ENCODE measurements at places on chromosomes 7 and 10.

DNA sequence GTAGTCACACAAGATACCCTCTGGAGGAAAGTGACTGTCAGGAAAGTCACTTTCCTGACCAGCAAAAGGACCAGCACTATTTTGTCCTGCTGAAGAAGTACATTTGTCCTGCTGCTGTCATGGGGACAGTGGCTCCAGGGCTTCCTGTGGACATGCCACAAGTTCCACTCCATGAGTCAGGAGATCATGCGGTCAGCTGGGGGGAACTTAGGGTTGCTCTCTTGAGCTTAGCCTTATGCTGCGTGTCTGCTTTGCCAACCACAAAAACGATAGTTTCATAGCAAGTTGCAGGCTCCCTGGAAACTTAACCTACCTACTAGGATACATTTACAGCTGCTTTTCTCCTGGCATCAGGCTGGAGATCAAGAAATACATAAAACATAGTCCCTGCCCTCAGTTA lies 19.8 kb upstream of the ALOX5 start:
- no peak for DNase-seq

DNA sequence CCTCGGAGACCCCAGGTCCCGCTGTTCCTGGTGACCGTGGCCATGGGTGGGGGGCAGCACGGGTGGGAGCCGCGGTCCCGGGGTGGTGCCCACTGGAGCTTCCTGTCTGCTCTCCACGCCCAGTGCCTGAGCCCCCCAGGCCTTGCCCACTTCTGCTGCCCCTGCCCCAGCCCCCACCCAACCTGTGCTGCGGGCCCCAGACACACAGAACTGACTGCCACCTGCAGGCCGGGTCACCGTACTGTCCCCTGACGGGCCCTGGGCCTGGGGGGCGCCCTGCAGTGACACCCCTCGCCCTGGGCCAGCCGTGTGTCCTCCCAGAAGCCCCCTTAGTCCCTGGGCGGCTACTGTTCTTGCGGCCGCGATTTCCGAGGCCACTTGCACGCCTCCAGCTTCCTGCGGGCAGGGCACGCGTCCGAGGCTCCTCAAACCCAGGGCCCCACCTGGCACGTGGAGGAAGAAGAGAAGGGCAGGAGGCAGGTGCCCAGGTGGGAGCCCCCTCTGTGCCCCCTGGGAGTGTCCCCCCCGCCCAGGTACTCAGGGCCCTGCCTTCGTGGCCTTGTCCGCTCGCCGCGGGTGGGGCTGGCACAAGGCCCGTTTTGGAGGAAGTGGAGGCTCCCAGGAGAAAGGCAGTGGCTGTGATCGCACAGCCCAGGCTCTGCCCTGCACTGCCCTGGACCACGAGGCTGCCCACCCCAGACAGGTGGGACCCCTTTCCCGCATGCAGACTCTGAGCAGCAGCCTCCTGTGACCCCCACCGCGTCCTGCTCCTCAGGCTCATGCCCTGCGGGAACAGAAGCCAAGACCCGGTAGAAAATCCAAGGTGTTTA lies 10.4 kb downstream of the TMEM184A start:
- DNase-seq, result no peak

- peak; percentile 51 for DNase-seq
Observed at GRCh38 chr10:104614245-104614831, 26.8 kb upstream of the SORCS3 start.

GRCh38 chr10:30853066-30853465 lies 178.6 kb downstream of the ZNF438 start:
- no peak for DNase-seq

- no peak for DNase-seq
Observed at GRCh38 chr10:130403153-130404075, 267.2 kb downstream of the GLRX3 start.

GRCh38 chr7:107048783-107049418 lies 4.4 kb downstream of the PRKAR2B start:
- DNase-seq, result no peak

GRCh38 chr10:129787557-129787956 lies 176.5 kb downstream of the EBF3 start:
- DNase-seq, result no peak

GRCh38 chr10:27646194-27646593 lies 99.4 kb downstream of the MKX start:
- no peak for DNase-seq

- no peak for DNase-seq
Observed at GRCh38 chr7:121041516-121042148, 53.1 kb downstream of the CPED1 start.

DNA sequence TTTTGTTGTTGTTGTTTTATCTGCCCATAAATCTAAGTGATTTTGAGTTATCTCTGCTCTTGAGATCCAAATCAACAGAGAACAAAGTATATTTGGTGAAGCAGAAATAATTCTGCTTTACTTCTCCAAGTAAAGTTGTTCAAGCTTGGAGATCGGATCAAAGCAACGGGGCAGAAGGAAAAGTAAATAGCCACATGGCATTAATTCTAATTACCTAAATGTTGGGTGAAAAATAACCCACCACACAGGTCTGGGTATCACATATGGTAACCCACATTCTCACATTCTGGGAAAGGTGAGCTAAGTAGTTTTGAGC lies 3.1 kb downstream of the NRP1 start:
- DNase-seq, result no peak
